ENCODE measurements at places on chromosomes 6 and 20.

DNA sequence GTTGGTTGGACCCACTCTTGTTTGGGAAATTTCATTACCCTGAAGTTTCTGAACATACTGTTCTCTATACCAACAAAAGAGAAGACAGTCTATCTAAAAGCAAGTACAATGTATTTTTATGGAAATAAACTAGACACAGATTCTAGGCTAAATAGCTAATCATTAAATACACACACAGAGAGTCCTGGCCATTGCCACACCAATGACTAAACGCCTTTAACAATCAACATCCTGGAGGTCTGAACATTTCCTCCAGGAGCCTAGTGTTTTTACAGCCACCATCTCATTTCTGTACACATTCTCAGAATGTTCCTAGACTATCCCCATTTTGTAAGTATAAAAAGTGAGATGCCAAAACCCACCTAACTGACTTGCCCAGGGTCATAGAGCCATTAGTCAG lies 141.6 kb upstream of the RREB1 start:
- no peak for DNase-seq

GRCh38 chr6:41940759-41941279 lies 789 bp downstream of the CCND3 start:
- peak; percentile 47 for DNase-seq

DNA sequence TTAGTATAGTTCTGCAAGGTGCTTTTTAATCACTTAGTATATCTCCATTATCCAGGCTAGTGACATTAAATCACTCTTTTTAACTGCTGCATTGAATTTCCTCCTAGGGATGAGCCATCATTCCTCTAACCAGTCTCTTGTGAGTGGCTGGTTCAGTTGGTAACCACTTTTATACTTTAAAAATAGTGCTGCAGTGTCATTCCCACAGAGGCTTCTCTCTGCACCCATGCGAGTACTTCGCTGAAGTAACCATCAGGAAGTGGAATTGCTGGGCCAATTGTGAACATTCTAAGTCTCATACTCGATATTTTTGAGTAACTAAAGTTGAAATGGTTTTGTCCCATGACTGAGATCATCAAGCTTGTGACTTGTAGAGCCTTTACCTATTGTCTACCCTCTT lies 2.1 kb downstream of the BTN3A2 start:
- DNase-seq = no peak

DNA sequence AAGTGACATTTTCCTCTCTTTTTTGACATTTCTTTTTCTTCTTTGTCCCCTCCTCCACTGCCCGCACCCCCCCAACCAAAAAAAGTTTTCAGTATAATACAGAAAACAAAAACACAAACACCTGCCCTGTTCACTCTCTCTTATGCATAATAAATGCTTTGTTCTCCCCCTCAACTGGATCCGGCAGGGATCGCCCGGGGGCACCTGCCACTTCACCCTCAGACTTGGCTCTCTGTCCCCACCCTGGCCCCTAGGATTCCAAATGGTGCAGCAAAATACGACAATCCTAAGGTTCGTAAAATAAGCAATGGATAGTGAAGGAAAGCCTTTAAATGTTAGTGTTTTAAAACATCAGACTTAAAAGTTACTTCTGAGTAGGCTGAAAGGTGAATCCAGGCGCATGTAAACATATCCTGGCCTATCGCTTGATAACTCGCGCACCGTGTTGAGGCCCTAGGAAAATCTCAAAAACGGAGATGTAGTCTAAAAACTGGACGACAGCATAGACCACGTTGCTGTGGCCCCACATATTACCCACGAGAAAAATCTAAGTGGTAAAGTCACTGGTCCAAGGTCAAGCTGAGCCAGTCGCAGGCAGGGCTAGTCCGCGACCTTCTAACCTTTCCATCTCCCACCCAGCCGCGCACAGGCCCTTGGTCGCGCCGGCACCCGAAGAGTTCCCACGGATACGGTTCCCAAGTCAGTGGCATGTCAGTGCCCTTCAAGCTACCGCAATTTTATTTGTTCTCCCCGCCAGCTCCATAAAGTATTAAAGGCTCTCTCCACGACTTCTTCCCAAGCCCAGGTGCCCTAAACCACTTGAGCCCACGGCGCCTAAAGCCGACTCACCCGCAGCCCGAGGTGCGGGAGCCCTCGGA lies 130.8 kb downstream of the OGFRL1 start:
- no peak for DNase-seq

GRCh38 chr6:155521719-155522118 lies 66.1 kb upstream of the NOX3 start:
- DNase-seq = no peak

DNA sequence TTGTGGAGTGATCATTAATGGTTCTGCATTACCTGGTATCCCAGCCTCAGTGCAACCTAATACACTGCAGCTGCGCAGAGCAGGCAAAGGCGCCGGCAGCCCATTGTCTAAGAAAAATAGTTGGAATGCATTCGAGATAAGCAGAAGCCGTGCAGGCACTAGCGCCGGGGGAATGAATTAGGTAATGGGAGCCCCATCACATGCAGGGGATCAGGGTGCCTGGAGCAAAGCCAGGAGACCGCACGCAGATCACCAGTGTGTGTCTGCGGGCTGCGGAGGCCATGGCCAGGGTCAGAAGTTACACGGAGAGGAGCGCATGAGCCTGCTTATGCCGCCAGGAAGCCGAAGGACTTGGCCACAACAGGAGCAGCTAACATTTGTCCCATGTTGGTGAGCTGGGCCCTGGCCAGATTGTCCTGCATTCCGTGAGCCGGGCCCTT lies 156.8 kb downstream of the DLL1 start:
- no peak for DNase-seq

DNA sequence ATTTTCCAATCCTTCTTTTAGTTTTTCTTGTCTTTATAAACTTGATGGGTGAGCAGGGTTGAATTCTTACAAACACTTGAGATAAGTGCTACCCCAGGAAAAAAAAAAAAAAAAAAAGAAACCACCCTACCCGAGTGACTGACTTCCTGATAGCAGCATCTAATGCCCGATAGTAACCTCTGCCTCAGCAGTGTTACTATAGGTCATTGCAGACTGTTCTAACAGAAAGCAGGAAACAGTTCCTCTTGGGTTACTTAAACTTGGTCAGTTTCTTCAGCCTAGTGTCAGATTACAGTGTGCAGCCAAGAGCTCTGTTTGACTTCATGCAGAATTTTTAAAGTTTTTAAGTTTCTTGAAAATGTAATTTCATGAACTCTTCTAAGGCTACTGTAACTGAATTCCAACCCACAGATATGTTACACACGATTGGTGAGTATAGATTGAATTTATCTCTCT lies 2.1 kb downstream of the MYLIP start:
- DNase-seq = peak; percentile 49

GRCh38 chr6:108764580-108764950 lies 83.7 kb upstream of the ARMC2 start:
- DNase-seq = no peak

GRCh38 chr6:21085211-21085610 lies 508.3 kb upstream of the SOX4 start:
- no peak for DNase-seq

GRCh38 chr6:96727144-96727543 lies 110.1 kb downstream of the GPR63 start:
- DNase-seq = no peak

GRCh38 chr6:71224011-71224410 lies 64.6 kb upstream of the OGFRL1 start:
- no peak for DNase-seq

DNA sequence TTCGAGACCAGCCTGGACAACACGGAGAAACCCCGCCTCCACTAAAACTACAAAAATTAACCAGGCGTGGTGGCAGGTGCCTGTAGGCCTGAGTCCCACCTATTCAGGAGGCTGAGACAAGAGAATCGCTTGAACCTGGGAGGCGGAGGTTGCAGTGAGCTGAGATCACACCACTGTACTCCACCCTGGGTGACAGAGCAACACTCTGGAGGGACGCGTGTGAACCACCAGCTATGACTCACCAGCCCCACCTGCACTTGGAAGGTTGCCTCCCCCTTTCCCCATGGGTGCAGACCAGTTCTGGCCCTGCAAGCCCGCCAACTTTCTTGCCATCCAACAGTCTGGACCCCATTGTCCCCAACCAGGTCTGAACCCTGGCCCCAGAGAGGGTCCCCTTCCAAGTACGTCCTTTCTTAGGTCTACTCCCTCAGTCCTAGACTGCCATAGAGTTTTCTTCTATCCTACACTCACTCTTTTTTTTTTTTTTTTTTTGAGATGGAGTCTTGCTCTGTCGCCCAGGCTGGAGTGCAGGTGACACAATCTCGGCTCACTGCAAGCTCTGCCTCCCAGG lies 29.2 kb downstream of the ATP9A start:
- DNase-seq = no peak

- DNase-seq = no peak
Observed at GRCh38 chr20:53718142-53719021, 124.7 kb upstream of the ZNF217 start.

DNA sequence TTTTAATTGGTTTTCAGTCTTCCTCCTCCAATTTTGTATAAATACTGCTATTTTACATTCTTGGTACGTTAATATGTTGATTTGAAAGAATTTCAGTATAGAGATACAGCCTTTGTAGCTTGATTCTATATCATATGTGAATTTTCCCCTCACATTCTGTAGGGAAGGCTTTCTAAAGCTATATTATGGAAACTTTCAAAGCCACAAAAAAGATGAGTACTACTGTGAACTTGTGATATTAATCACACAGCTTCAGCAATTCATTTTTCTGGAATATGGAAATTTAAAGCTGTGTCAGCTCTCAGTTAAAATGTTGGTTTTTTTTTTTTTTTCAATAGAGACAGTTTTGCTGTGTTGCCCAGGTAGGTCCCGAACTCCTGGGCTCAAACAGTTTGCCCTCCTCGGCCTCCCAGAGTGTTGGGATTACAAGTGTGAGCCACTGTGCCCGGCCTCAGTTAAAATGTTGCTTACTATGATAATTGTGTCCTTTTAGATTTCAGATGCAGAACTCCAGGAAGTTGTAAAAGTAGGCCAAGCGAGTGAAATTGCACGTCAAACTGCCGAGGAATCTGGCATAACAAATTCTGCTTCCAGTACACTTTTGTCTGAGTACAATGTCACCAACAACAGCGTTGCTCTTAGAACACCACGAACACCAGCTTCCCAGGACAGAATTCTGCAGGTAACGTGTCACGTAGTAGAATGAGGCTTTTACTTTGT lies 20.6 kb downstream of the CDC5L start:
- DNase-seq = no peak

- no peak for DNase-seq
Observed at GRCh38 chr20:21361266-21361665, 36.1 kb downstream of the NKX2-4 start.

DNA sequence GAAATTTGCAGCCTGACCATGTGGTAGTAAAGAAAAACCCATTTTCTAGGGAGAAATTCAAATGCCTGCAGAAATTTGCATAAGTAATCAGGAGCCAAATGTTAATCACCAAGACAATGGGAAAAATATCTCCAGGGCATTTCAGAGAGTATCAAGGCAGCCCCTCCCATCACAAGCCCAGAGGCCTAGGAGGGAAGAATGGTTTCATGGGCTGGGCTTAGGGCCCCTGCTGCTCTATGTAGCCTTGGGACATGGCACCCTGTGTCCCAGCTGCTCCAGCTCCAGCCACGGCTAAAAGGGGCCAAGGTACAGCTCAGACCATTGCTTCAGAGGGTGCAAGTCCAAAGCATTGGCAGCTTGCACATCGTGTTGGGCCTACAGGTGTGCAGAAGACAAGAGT lies 117.2 kb upstream of the RALGAPA2 start:
- DNase-seq = no peak

DNA sequence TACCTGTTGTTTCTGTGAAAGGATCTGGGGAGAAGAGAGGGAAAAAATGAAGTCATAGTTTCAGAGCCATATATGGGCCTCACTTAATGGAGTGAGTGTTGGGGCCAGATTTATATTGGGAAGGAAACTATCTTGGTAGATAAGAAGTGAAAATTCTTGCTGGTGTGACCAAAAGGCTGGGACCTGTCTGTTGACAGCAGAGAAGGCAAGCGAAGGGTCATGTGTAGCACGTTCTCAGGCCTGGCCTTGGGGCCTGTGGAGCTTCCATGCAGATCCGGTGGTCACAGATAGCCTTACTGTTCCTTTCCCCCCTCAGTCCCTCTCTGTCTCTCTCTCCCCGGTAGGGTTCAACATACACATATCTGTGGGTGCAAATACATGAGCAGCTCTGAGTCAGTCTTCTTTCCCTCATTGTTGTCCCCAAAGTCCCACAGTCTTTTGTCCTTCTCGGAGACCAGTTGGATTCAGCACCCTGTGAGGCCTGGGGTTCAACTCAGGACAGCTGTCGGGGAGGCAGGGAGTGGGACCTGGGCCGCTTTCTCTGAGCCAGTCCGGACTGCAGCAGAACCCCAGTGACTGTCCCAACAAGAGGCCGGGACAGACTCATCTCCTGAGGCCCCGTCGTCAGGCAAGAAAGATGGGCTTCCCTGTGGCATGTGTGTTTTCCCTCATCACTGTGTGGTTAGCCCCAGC lies 34.6 kb downstream of the PPP1R14C start:
- DNase-seq = no peak

DNA sequence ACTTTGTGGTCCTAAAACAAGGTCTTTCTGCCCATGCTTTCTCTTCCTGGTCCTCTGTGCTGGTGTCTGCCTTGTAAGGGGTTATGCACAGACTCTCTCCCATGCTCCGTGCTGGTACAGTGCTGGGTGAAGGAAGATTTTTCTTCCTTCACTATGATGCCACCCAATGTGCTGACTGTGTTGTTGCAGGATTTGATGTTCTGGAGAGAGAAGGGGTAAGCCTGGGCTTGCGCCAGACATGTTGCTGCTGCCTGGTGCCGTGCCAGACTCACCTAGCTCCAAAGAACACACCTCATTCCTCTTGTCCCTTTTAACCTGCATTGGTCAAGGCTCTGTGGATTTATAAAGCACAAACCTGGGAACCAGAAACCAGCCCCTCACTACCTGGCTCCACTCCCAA lies 28.4 kb upstream of the ARMH2 start:
- no peak for DNase-seq

DNA sequence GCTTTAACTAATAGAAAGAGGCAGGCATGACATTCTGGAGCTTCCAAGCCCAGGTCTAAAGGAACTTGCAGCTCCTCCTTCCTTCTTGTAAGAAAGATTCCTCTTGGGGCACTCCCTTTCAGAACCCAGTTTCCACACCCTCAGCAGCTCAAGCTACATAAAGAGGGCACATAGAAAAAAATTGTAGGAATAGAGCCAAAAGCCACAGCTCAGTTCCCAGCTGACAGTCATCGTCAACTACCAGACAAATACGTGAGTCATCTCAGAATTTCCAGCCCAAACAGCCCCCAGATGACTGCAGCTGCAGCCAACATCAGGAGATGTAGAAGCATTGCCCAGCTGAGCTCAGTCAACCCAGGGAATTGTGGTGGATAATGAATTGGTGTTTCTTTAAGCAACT lies 349.8 kb upstream of the ARID1B start:
- peak; percentile 51 for DNase-seq

GRCh38 chr6:109445382-109445781 lies 4.9 kb downstream of the SMPD2 start:
- no peak for DNase-seq

- no peak for DNase-seq
Observed at GRCh38 chr6:137495703-137496336, 1.6 kb upstream of the OLIG3 start.

GRCh38 chr20:61891916-61892649 lies 173.6 kb downstream of the TAF4 start:
- no peak for DNase-seq

- no peak for DNase-seq
Observed at GRCh38 chr6:9623985-9624384, 790.9 kb downstream of the TFAP2A start.

GRCh38 chr6:9168669-9169068 lies 733.3 kb upstream of the SLC35B3 start:
- no peak for DNase-seq

Measured in hepatic stellate cell (primary cell).